ENCODE measurements at places on chromosomes 7 and 10. TPM values are rescaled to one million over a fixed set of nuclear protein-coding genes. Genes with fewer than 3 reads are reported as not detected.
A peak's percentile ranks its signal among the peaks of the same experiment; 100 is the strongest.

The PTF1A gene
- not detected for total RNA-seq

DNA sequence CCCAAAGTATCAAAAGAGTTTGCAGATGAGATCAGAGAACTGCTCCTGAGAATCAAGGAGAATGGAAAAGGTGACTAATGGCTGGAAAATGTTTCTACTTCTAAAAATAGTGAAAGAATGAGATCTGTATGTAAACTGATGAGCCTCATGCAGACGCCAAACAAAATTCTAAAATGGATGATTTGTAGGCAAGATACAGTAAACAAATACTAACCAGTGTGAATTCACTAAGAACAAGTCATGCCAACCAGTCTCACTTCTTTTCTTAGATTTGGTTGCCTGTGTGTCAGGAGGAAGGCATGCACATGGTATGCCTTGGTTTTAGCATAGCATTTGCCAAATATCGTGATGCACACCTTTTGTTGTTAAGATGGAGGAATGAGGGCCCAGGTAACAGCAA is 94.9 kb upstream of the PIK3CG start:
- H3K4me1 ChIP-seq: peaks cover 58% of the 10 kb centered on the region
- H3K27me3 ChIP-seq: no peaks in the 10 kb centered on the region
- H3K4me3 ChIP-seq: no peak overlapping the region
- peak overlapping the region; percentile 83 for H3K27ac ChIP-seq

DNA sequence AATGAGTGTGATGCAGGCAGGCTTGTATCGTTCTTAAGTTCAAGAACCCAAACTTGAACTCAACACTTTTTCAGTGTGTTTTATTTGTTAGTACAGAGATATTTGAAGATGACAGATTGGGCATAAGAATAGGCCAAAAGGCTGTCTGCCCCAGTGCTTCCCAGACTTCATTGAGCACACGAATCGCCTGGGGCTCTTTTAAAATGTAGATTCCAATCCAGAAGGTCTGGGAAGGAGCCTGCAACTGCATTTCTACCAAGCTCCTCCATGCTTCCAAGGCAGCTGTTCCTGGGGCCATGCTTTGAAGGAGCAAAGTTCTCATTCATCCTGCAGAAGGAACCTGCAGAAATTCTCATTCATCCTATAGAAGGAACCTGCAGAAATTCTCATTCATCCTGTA is 114.5 kb upstream of the INSYN2A start:
- no peaks in the 10 kb centered on the region for H3K4me1 ChIP-seq
- H3K4me3 ChIP-seq: no peak overlapping the region
- H3K27me3 ChIP-seq: no peaks in the 10 kb centered on the region
- DNase-seq: no peak
- no peaks in the 10 kb centered on the region for H3K36me3 ChIP-seq
- H3K27ac ChIP-seq: no peak overlapping the region

DNA sequence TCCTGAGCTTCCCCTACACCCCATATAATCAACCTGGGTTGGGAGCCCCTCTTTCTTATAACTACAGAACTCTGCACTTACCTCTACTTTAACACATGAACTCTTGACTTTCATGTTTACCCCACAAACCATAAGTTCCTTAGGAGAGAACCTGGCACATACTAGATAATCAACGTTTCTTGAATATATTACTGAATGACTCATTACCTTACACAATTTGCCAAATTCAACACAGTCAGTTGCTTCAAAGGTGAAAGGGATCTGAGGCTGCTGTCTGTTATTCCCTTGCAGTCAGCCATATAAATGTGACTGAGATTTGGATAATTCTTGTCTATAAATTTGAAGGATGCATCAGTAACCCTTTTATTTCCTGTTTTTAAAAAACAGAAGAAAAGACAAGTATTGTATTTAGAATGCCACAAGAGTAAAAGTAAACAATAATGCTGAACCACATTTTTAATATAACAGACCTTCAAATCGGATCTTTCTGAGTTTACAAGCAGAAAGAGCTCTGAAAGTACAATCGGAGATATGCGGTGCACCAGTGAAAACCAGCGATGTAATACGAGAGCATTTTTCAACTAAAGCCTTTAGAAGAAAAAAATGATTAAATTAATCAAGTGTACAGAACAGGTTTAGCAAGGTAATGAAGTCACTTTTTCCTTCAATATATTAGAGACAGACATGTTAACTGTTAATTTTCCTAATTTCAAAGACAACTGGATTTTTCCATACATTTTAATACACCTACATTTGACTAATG is 29.5 kb upstream of the LRRC17 start:
- H3K4me1 ChIP-seq: peaks cover 25% of the 10 kb centered on the region
- peak overlapping the region; percentile 49 for H3K4me3 ChIP-seq
- peak overlapping the region; percentile 71 for H3K27ac ChIP-seq

DNA sequence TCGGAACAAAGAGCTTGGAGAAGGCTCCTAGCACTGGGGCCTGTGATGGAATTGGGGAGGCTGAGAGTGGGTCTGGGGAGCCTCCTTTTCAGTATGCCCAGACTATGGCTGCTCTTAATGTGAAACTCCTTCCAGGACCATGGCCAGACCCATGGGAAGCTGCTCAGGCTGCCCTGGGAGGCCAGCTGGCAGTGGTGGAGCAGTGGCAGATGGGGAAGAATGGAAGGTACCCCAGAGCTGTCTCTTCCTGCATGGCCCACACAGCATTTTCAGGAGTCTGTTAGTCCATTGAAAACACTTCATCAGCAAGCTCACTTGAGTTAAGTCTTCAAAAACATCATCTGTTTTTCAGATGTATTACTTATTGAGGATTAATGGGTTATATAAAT is 18.5 kb downstream of the NACAD start:
- no peaks in the 10 kb centered on the region for H3K4me1 ChIP-seq
- no peaks in the 10 kb centered on the region for H3K27me3 ChIP-seq
- no peak overlapping the region for H3K4me3 ChIP-seq
- H3K27ac ChIP-seq: no peak overlapping the region
- 0 out of 2 replicates have a peak, but pooled peaks cover 3% of the 10 kb centered on the region for H3K36me3 ChIP-seq
- DNase-seq: no peak

DNA sequence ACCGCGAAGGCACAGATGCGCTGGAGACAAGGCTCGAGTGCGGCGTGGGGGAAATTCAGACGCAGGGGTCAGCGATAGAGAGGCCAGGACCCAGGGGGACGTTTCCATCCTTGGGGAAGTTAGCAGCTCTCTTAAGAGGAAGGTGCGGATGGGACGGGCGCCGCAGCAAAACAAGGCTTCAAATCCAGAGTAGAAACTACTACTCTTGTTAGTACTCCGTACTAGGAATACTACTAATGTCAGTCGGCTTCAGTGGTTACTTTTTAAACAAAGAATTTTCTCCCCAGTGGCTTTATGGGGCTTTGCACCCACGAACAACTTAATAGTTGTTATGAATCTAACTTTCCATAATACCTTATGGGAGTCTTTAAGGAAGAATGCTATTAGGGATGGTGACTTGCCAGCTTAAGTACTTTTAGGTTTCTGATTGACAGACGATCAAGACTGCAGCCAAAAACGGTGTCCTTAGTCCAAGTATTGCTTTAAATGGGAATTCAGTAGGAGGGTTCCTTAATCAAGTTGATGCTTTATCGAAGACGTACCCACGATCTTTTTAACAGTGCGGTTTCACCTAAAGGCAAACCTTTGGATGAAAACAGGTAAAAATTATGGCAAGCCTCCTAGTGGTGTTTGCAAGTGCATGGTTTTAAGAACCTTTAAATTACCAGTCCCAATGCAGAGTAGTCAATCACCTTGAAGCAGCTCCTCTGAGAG is 812 bp upstream of the IDE start:
- peak overlapping the region; percentile 83 for H3K27ac ChIP-seq
- no peaks in the 10 kb centered on the region for H3K36me3 ChIP-seq
- DNase-seq: peak; percentile 39
- H3K4me1 ChIP-seq: peaks cover 17% of the 10 kb centered on the region
- peak overlapping the region; percentile 82 for H3K4me3 ChIP-seq

The GAD2 gene
- not detected for total RNA-seq

DNA sequence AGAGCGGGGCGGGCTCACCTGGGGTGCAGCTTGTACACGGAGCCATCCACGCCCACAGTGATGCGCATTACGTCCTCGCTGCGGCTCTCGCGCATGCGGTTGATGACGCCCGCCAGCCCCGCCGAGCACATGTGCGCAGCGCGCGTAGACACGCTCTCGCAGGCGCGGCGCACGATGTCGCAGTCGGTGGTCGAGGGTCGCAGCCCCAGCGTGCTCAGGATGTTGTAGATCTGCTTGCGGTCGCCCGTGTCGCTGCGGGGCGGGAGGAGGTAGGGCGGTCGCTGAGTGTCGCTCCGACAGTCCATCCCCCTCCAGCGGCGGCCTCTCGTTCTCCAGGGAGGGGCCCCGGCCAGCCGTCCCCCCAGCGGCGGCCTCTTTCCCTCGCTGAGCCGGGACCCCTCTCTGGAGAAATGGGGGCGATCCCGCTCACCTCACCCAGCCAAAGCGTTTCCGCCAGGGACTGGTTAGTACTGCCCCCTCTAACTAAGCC is 4.4 kb upstream of the MYL7 start:
- no peaks in the 10 kb centered on the region for H3K27me3 ChIP-seq
- DNase-seq: no peak
- H3K27ac ChIP-seq: no peak overlapping the region
- no peak overlapping the region for H3K4me3 ChIP-seq
- no peaks in the 10 kb centered on the region for H3K4me1 ChIP-seq
- no peaks in the 10 kb centered on the region for H3K36me3 ChIP-seq

DNA sequence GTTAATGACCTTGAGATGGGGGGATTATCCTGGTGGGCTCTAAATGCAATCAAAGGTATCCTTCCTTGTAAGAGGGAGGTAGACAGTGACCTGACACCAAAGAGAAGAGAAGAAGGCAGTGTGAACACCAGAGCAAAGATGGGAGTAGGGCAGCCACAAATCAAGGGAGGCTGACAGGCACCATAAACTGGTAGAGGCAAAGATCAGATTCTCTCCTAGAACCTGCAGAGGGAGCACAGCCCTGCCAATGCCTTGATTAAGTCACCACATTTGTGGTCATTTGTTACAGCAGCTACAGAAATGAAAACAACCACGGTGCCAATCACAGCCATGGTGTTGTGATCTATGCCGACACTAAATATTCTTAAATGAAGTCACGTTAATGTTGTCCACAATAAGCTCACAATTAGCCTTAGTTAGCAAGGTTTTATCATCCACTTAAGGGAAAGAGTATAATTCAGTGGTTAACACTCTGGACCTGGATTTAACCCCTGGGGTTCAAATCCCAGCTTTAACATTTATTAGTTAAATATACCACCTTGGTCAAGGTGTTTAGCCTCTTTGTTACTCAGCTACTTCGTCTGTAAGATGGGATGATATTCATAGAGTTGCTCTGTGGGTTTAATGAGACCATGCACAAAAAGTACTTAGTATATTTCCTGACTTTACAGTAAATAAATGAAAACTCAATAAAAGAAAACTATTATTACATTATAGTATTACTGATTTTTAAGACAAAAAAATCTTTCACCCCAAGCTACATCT is 70.8 kb downstream of the SGMS1 start:
- H3K4me3 ChIP-seq: no peak overlapping the region
- H3K27ac ChIP-seq: no peak overlapping the region
- H3K4me1 ChIP-seq: no peaks in the 10 kb centered on the region
- H3K27me3 ChIP-seq: no peaks in the 10 kb centered on the region
- DNase-seq: peak; percentile 66

- no peak for DNase-seq
- peaks cover 4% of the 10 kb centered on the region for H3K4me1 ChIP-seq
- H3K27me3 ChIP-seq: no peaks in the 10 kb centered on the region
- no peak overlapping the region for H3K27ac ChIP-seq
Observed at GRCh38 chr7:2468227-2468626, 8.0 kb downstream of the GRIFIN start.
